ENCODE measurements at places on chromosomes 3 and 15. TPM values are rescaled to one million over a fixed set of nuclear protein-coding genes. Genes with fewer than 3 reads are reported as not detected.

- no peak for DNase-seq
Observed at GRCh38 chr15:44918136-44918535, 38.4 kb upstream of the TERB2 start.

GRCh38 chr3:26118165-26118564, 328.3 kb downstream of the OXSM start:
- no peak for DNase-seq

DNA sequence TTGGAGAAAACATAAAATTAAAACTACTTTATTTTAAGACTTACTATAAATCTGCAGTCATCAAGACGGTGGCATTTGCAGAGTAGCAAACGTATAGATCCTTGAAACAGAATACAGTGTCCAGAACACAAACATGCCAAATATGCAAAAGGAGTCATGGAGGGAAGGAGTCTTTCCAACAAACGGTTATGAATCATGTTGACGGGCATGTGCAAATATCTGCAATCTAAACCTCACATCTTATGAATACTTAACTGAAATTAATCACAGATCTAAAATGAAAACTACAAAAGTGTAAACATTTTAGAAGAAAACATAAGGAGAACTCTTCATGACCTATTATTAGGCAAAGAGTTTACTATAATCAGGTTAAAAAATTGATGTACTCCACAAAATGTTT, 69.4 kb downstream of the TFRC start:
- no peak for DNase-seq

DNA sequence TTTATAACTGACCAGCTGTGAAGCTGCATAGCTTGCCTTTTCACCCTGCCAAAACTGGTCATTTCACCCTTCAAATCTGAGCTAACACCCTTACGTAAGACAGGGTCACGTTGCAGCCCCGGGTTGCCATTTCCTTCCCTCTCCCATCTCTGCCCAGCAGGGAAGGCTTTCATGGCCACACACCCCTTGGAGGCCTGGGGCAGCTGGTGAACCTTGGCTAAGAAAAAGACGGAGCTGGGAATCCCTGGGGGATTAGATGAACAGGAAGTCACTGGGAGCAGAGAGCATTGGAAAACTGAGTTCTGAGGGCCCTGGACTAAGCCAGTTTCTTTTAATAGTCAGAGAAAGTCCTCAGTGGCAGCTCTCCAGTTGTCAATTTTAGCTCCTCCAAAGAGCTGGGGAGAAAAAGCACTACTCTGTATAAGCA, 67.8 kb downstream of the TTC23 start:
- DNase-seq = no peak

GRCh38 chr3:120524171-120524923, 71.8 kb upstream of the NDUFB4 start:
- DNase-seq = no peak

The NSUN3 gene
- total RNA-seq = 26.9 TPM

GRCh38 chr3:184942735-184943134, 130.8 kb downstream of the VPS8 start:
- no peak for DNase-seq

DNA sequence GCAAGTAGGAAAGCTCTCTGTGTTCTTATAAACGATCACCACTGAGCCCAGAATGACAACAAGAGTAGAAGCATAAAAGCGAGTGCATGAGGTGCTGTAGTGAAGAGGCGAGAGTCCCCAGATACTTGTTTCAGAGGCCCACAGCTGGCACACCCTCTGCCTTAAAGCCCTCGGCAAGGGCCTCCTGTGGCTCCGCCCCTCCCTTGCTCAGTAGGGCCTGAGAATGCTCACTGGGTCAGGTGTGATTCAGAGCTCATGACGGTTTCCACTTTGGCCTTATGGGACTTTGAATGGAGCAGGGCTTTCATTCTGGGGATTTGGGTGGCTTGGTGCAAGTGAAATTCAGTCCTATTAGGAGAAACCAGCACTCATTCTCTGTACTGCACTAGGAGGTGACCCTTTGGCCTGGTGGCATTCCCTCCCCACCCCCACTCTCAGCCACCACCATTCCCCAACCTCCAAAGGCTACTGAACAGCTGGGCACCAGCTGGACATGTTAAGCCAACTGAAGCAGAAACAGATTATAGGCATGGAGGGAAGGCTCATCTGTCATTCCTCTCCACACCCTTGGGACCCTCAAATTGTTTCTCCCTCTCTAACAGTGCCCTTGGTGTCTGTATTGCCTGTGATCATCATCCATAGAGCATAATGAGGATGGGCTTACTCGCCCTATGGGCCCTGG, 109.6 kb upstream of the CTDSPL start:
- no peak for DNase-seq

GRCh38 chr3:133783762-133784161, 21.9 kb upstream of the SRPRB start:
- DNase-seq = no peak

The ISL2 gene
- not detected for total RNA-seq

The SEMA7A gene
- total RNA-seq = 21.6 TPM

DNA sequence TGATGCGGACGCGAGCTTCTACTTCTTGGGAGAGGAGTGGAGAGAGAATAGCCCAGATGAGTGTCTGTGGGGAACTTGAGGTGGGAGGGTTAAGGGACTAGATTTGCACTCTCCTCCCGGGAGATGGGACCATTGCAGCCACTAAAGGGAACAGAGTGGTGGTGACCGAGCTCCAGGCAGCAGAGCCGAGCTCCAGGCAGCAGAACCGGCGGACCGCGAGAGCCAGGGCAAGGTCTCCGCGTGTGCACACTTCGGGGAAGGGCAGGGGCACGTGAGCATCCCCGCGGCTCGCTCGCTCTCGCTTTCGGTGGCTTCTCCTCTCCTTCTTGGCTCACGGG, 1.1 kb downstream of the IGDCC3 start:
- peak; percentile 52 for DNase-seq

The ALPK3 gene
- total RNA-seq = 0.82 TPM

The RTP2 gene
- total RNA-seq = not detected

GRCh38 chr3:154421083-154421482, 8.9 kb downstream of the GPR149 start:
- no peak for DNase-seq

GRCh38 chr15:57578288-57578900, 13.3 kb upstream of the MYZAP start:
- no peak for DNase-seq

DNA sequence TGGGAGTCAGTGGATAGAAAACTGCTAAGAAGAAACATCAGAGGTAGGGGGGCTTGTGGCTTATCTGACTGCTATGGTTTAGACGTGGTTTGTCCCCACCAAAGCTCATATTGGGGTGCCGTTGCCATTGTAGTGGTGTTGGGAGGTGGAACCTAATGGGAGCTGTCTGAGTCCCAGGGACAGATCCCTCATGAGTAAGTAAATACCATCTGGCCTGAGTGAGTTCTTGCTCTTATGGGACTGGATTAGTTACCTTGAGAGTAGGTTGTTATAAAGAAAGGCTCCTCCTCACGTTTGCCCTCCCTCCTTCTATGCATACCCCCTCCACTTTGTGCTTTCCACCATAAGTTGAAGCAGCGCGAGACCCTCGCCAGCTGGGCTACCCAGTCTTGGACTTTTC, 53.4 kb upstream of the VILL start:
- DNase-seq = no peak

- DNase-seq = no peak
Observed at GRCh38 chr15:100276506-100276905, 65.3 kb downstream of the ADAMTS17 start.

The CCDC39 gene
- 0.82 TPM for total RNA-seq

The GASK1A gene
- total RNA-seq = 4.5 TPM

GRCh38 chr15:68732451-68732850, 88.2 kb downstream of the ANP32A start:
- DNase-seq = no peak

Measured in frontal cortex (tissue), 4 donors.